ENCODE measurements at places on chromosomes 13 and 19. TPM values are rescaled to one million over a fixed set of nuclear protein-coding genes. Genes with fewer than 3 reads are reported as not detected.

The ZNF681 gene
- polyA plus RNA-seq: 0.30 TPM

The PRX gene
- polyA plus RNA-seq: 12.6 TPM

The TRIP10 gene
- polyA plus RNA-seq: 57.5 TPM

The GPR4 gene
- polyA plus RNA-seq: 6.8 TPM

The RFPL4AL1 gene
- polyA plus RNA-seq: not detected

The KLK4 gene
- polyA plus RNA-seq: 1.2 TPM

The PALM3 gene
- 45.8 TPM for polyA plus RNA-seq

The ZNF175 gene
- 3.3 TPM for polyA plus RNA-seq

The ZMYM5 gene
- polyA plus RNA-seq: 4.8 TPM
